ENCODE measurements at places on chromosomes 4 and X.

- no peak for DNase-seq
Measured at GRCh38 chr4:42473071-42473684, 75.9 kb downstream of the SHISA3 start.

- no peak for DNase-seq
Measured at GRCh38 chrX:106649523-106650428, 38.0 kb downstream of the RADX start.

GRCh38 chr4:122759639-122760310, 27.3 kb downstream of the BBS12 start:
- DNase-seq: no peak

DNA sequence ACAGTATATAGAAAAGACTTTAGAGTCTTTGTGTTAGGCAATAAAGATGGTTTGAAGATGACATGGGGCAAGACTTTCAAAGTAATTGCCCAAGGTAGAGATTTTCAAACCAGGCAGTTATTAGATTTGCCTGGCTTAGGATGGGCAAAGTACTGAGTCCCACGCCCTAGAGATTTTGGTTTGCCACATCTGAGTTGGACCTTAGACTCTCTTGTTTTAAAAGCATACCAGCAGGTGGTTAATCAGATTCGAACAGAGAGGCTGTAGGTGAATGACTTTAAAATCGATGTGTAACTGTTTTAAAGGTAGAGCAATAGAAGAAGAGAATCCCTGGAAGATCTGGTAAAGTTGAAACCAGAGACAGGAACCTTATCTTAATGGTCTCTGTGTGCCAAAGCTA, 121.5 kb downstream of the RAPGEF2 start:
- no peak for DNase-seq

- DNase-seq: no peak
Measured at GRCh38 chr4:8230891-8231290, 31.8 kb downstream of the SH3TC1 start.

DNA sequence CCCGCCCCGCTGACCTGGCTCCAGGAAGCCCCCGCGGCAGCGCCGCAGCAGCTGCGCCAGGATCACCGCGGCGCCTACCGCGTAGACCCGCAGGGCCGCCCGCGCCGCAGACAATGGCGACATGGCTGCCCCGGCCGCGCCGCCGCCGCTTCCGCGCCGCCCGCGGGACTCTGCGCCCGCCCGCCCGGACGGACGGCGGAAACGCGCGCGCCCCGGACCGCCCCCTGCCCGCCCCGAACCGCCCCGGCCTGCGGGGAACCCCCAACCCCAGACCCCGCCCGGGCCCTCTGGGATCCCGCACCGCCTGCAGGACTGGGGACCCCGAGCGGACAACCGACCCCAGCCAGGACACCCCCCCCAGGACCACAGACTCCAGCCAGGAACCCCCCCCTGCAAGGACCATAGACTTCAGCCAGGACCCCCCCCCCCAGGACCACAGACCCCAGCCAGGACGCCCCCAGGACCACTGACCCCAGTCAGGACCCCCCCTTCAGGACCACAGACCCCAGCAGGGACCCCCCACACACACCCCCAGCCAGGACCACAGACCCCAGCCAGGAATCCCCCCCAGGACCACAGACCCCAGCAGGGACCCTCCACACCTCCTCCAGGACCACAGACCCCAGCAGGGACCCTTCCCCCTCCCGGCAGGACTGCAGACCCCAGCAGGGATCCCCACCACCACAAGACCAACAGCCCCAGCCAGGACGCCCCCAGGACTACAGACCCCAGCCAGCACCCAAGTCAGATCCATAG, at the start of the genes DHRSX and ZBED1:
Gene DHRSX (minus strand): TSS at position 174 of the 756 bp plus-strand sequence. CDS start 51 bp downstream, at position 123.
Gene ZBED1 (minus strand): TSS at position 174 of the 756 bp plus-strand sequence. CDS start 10,257 bp downstream, outside the sequence.
- no peak for DNase-seq

GRCh38 chr4:13982010-13982409, 354.5 kb upstream of the BOD1L1 start:
- DNase-seq: no peak

DNA sequence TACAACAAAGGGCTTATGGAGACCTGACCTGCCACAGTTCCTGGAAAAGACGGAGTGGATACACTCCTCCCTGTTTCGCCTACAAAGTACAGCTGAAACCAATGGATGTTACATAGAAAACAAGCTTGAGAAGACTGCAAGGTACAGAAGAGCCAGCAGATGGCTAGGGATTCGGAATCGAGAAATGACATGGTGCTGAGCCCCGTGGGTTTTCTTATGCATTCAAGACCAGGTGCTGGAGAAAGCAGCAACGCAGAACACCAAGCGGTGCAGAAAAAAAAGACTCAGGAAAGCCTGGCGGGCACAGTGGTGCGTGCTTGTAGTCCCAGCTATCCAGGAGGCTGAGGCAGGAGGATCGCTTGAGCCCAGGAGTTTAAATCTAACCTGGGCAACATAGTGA, 13.8 kb downstream of the TIMM17B start:
- no peak for DNase-seq

- DNase-seq: no peak
Measured at GRCh38 chr4:47219586-47219985, 188.2 kb downstream of the GABRB1 start.

DNA sequence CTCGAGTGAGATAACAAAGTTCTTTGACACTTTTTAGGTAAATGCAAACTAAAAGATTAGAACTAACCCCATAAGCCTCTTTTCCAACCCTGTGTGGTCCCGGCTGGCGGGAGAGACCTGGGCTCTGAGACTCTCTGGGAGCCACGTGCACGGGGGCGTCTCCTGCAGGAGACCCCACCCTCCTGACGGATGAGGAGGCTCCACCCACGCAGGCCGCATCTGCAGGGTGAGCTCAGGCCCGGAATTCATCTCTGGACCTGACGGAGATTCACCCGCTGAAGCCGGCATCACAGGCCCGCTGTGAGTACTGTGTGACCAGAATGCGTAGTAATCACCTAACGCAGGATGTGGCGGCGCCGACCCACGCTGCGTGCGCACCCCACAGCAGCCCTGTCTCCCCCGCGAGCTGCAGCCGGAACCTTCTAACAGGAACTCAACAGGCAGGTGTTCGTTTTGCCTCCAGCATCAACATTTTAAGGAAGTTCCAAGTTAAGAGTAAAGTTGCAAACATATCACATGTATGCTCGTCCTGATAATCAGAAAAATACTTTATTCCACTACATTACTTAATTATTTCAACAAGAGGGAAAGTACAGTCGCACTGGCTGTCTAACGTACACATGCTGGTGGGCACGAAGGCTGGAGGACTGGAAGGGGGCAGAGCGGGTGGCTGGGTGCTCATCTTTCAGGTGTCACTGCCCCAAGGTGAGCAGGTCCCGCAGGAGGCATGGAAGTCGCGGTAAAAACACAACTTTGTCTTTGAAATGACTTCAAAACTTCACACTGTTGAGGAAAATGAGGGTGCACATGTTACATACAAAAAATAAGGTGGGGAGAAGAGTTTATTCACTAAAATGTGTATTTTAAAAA, 44.5 kb downstream of the FGFRL1 start:
- no peak for DNase-seq

GRCh38 chr4:61182915-61183314, 17.2 kb upstream of the ADGRL3 start:
- no peak for DNase-seq

GRCh38 chrX:46218373-46218772, 326.8 kb downstream of the ZNF674 start:
- DNase-seq: no peak

GRCh38 chr4:40225497-40225896, 28.7 kb downstream of the RHOH start:
- no peak for DNase-seq

DNA sequence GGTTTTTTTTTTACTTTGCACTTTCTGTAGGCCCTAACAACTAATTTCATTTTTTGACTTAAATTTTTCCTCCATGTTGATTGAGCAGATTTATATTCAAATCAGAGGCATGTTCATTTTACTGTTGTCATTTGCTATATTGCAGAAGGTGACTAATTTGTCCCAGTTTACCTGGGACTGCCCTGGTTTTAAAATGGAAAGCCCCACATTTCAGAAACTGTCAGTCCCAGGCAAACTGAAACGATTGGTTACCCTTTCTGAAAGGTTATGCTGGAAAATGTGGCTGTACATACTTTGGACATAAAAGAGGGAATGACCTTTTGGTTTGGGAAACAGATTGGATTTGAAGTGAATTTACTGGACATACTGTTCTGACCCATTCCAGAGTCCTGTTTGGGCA, 160.0 kb downstream of the SPCS3 start:
- DNase-seq: no peak

DNA sequence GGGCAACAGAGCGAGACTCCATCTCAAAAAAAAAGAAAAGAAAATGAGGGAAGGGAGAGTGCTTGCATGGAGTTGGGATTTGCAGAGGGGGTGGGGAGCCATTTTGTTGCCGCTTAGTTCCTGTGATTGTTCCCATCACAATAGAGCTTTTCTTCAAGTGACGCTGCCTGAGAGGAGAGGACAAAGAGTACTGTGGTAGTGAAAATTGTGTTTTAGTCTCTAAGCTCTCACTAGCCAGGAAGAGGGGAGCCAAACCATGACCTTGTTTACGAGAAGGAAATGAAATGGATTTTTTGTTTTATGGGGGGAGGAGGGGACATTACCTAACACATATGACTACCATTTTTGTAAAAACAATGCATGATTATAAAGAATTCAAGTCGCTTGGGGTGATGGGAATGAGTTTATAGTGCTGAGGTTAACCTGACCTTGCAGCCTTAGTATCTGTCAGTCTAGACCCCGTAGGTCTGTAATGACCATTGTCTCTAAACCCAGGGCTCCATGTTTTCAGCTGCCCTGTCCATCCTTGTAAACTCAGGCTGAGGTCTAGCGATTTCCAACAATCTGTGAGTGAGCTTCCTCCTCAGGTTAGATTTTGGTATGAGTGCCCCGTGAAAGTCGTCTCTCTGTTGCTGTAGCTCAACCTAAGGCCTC, 18.8 kb downstream of the SRD5A3 start:
- no peak for DNase-seq

GRCh38 chr4:83010522-83011318, at the start of gene LIN54:
Gene LIN54, minus strand, starts transcription at chr4:83010823. Its CDS starts 25,979 bp downstream, at chr4:82984844.
- no peak for DNase-seq

Data from vagina (tissue), 2 donors.